Uterus (tissue), 4 donors: ENCODE measurements at places on chromosomes 3 and 15. TPM values are rescaled to one million over a fixed set of nuclear protein-coding genes. Genes with fewer than 3 reads are reported as not detected.

DNA sequence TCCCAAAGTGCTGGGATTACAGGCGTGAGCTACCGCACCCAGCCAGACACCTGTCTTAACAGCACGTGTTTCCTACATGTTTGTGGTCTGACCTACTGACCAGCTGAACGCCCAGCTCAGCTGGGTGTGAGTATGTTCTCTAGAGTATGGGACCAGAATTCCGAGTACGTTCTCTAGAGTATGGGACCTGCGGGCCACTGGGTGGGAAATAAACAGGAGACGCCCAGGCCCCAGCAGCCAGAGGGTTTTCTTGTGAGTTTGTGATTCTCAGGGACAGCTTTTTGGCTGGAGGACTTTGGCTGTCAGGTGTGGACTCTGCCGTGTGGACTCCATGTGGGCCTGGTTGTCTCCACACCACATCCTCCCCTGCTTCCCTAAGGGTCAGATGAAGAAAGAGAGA, 87.3 kb downstream of the CHRD start:
- H3K36me3 ChIP-seq, result no peaks in the 10 kb centered on the region
- no peak overlapping the region for H3K4me3 ChIP-seq

DNA sequence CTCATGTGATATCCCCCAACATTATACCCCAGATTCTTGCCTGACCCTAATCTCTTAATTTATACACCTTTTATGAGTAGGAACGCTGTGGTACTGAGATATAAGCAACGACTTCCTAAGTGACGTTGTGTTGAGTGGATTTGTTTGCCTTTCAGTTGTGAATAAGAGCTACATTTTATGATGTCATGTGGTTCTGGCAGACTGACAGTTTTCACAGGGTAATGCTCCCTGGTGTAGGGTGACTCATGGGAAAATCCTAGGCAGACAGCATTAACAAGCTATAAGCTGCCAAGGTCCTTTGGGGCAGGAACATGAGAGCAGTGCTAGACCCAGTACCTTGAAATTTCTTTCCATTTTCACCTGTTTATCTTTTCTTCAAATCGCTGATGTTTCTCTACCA, 11.2 kb downstream of the C3orf52 start:
- H3K27me3 ChIP-seq, result no peaks in the 10 kb centered on the region
- no peaks in the 10 kb centered on the region for H3K4me1 ChIP-seq
- no peak for DNase-seq
- no peak overlapping the region for H3K4me3 ChIP-seq

GRCh38 chr3:137524751-137525150, 239.4 kb upstream of the SOX14 start:
- no peak overlapping the region for H3K27ac ChIP-seq
- no peak for DNase-seq
- no peak overlapping the region for H3K4me3 ChIP-seq
- no peaks in the 10 kb centered on the region for H3K4me1 ChIP-seq
- no peaks in the 10 kb centered on the region for H3K36me3 ChIP-seq

DNA sequence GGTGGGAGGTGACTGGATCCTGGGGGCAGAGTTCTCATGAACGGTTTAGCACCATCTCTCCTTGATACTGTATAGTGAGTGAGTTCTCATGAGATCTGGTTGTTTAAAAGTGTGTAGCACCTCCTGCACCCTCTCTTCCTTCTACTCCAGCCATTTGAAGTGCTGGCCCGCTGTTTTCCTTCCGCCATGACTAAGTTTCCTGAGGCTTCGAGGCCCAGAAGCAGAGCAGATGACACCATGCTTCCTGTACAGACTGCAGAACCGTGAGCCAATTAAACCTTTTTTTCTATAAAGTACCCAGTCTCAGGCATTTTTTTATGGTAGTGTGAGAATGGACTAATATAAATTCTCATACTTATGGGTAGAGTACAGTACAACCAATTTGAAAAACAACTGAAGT, 123.6 kb upstream of the BHLHE40 start:
- H3K27ac ChIP-seq, result no peak overlapping the region
- no peaks in the 10 kb centered on the region for H3K4me1 ChIP-seq
- no peaks in the 10 kb centered on the region for H3K27me3 ChIP-seq
- H3K4me3 ChIP-seq, result no peak overlapping the region

GRCh38 chr15:95994418-95994817, 336.1 kb upstream of the NR2F2 start:
- no peak for DNase-seq
- no peaks in the 10 kb centered on the region for H3K4me1 ChIP-seq
- no peaks in the 10 kb centered on the region for H3K36me3 ChIP-seq
- no peaks in the 10 kb centered on the region for H3K27me3 ChIP-seq
- no peak overlapping the region for H3K4me3 ChIP-seq

GRCh38 chr3:111882799-111883198, 23.7 kb downstream of the PHLDB2 start:
- H3K4me3 ChIP-seq, result no peak overlapping the region
- no peaks in the 10 kb centered on the region for H3K36me3 ChIP-seq
- no peak overlapping the region for H3K27ac ChIP-seq
- DNase-seq, result no peak
- no peaks in the 10 kb centered on the region for H3K4me1 ChIP-seq

DNA sequence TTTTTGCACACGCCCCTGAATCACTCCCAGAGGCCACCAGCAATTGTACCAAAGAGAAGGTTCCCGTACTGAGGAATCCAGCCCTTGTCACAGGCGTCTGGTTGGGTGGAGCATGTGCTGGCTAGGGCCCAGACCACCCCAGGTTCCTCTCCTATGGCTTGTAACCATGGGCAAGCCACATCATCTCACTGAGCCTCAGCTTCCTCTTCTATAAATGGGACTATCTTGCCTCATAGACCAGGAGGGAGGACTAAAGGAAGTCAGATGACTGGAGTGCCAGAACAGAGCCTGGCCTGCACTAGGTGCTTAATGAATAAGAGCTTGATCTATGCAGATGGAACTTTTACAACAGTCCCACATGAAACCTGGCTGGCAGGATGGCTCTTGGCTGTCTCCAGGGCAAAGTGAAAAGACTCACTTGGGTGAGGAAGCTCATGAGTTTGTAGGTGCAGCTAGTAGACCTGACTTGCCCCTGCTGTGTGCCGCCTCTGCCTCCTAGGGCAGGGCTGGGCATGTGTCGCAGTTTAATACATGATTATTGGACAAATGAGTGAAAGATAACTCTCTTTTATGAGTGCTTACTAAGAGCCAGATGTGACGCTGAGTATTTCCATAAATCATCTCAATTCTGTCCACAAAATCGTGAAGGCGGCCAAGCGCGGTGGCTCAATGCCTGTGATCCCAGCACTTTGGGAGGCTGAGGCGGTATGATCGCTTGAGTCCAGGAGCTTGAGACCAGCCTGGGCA, 29.3 kb downstream of the CTSH start:
- peak; percentile 70 for DNase-seq
- no peaks in the 10 kb centered on the region for H3K36me3 ChIP-seq
- no peak overlapping the region for H3K4me3 ChIP-seq
- H3K27me3 ChIP-seq, result no peaks in the 10 kb centered on the region

- DNase-seq, result no peak
- no peaks in the 10 kb centered on the region for H3K27me3 ChIP-seq
- no peak overlapping the region for H3K27ac ChIP-seq
- no peaks in the 10 kb centered on the region for H3K36me3 ChIP-seq
- H3K4me1 ChIP-seq, result no peaks in the 10 kb centered on the region
Measured at GRCh38 chr3:184145111-184145524, 10.0 kb downstream of the EIF2B5 start.

DNA sequence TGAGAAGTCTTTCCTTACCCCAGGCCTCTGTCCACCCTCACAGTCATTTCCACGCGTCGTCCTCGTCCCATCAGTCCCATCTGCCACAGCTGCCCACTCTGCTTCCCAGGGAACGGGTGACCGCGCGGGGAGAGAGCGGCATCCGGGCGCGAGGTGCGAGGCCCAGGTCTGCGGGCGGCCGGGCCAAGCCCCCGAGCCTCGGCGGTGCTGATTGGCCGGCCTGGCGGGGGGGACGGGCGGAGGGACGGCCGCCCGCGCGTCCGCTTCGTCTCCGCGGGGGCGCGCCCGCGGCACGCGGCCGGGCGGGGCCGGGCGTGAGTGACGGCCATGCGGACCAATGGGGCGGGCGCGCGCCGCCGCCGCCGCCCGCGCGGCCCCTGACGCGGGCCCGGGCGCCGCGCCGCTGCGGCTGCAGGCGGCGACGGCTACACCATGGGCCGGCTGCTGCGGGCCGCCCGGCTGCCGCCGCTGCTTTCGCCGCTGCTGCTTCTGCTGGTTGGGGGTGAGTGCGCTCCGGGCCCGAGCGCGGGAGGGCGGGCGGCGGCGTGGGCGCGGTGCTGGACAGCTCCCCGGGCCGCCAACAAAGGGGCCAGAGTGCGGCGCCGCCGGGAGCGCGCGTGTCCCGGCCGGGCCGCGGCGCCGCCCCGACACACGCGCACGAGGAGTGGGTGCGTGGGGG, at the start of gene PODXL2:
Gene PODXL2 (plus strand): TSS at position 398 of the 679 bp plus-strand sequence. CDS start 35 bp downstream, at position 433.
- no peak within 1 kb of the TSS for H3K27ac ChIP-seq
- peaks cover 8% of the 10 kb centered on the region for H3K4me1 ChIP-seq

DNA sequence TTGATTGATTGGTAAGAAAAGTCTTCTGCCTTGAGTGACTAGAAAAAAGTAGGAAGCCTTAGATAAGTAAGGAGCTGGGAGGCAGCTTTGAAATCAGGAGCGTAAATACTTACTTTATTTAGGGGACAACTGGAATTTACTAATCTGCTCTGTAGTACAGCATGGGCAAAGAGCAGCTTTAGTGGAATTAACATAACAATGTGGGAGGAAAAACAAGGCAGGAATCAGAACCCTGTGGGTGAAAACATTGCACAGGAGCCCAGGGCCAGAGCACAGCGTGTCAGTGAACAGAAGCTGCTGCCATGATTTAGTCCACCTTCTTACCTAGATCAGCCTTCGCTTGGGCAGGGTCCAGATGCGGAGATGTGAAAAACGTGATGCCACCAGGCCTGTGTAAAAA, 14.6 kb downstream of the FMN1 start:
- H3K36me3 ChIP-seq, result no peaks in the 10 kb centered on the region
- no peaks in the 10 kb centered on the region for H3K4me1 ChIP-seq
- no peak for DNase-seq
- H3K27ac ChIP-seq, result no peak overlapping the region
- H3K27me3 ChIP-seq, result no peaks in the 10 kb centered on the region

DNA sequence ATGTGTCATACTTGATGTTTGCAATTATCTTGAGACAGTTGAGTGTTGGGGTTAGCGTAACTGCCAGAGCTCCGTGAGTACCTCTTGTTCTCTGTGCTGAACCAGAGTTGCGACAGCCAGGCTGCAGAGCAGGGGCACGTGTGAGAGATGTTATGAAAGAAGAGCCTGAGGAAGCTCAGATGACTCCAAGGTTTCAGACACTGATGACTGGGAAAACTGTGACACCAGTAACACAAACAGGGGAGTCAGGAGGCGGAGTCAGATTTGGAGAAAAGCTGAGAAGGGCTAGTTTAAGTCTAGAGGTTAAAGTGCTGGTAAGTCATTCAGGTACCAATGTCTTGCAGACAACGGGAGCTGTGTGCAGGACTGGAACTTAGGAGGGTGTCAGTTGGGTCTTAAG, 45.0 kb downstream of the BLM start:
- no peaks in the 10 kb centered on the region for H3K27me3 ChIP-seq
- H3K4me3 ChIP-seq, result no peak overlapping the region
- peak; percentile 18 for DNase-seq
- H3K4me1 ChIP-seq, result no peaks in the 10 kb centered on the region
- no peaks in the 10 kb centered on the region for H3K36me3 ChIP-seq

- no peaks in the 10 kb centered on the region for H3K4me1 ChIP-seq
- H3K4me3 ChIP-seq, result no peak overlapping the region
- H3K27me3 ChIP-seq, result no peaks in the 10 kb centered on the region
- H3K27ac ChIP-seq, result no peak overlapping the region
Measured at GRCh38 chr3:136844724-136845123, 17.3 kb upstream of the NCK1 start.

GRCh38 chr3:47971081-47971480, 45.1 kb downstream of the MAP4 start:
- H3K27me3 ChIP-seq, result no peaks in the 10 kb centered on the region
- no peaks in the 10 kb centered on the region for H3K36me3 ChIP-seq
- H3K4me3 ChIP-seq, result no peak overlapping the region
- DNase-seq, result no peak

- no peaks in the 10 kb centered on the region for H3K36me3 ChIP-seq
- no peaks in the 10 kb centered on the region for H3K27me3 ChIP-seq
- DNase-seq, result no peak
- H3K27ac ChIP-seq, result no peak overlapping the region
- no peaks in the 10 kb centered on the region for H3K4me1 ChIP-seq
- H3K4me3 ChIP-seq, result no peak overlapping the region
Measured at GRCh38 chr15:71091601-71092000, 23.7 kb upstream of the THSD4 start.

DNA sequence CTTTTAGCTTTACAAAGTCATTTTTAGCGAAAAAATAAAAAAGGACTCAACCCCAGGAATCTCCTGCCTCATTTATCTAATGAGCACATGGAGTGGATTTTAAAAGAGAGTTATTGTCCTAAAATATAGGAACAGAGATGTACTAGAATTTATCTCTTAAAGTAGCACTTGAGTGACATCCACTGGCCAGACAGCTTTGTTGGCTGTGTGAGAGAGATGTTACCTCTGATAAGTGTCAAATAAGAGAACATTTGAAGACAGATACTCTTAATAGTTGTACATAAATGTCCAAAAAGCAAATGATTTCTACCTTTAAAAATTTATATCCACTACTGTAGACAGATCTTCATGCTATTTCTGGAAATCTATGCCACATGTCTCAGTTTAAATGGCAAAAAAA, 12.3 kb upstream of the MFSD1 start:
- H3K27ac ChIP-seq, result no peak overlapping the region
- no peak for DNase-seq
- no peak overlapping the region for H3K4me3 ChIP-seq
- no peaks in the 10 kb centered on the region for H3K27me3 ChIP-seq

- no peak for DNase-seq
- H3K27ac ChIP-seq, result no peak overlapping the region
- no peak overlapping the region for H3K4me3 ChIP-seq
- H3K36me3 ChIP-seq, result no peaks in the 10 kb centered on the region
Measured at GRCh38 chr3:61464518-61465140, 96.7 kb upstream of the PTPRG start.

DNA sequence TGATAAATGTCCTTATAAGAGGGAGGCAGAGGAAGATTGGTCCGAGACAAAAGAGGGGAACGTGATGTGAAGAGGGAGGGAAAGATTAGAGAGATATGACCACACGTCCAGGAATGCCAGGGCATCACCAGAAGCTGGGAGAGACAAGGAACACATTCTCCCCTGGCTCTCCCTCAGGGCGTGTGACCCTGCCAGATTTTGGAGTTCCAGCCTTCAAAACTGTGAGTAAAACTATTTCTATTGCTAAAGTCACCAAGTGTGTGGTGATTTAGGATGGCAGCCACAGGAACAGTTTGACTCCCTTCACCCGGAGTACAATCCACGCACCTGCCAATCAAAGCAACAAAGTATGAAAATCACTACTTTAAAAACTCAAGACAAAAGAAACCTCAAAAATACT, 32.1 kb upstream of the TJP1 start:
- no peak overlapping the region for H3K4me3 ChIP-seq
- no peaks in the 10 kb centered on the region for H3K36me3 ChIP-seq
- H3K27ac ChIP-seq, result no peak overlapping the region
- no peaks in the 10 kb centered on the region for H3K27me3 ChIP-seq

GRCh38 chr3:32975891-32976595, 24.6 kb downstream of the CCR4 start:
- no peak for DNase-seq
- H3K27me3 ChIP-seq, result no peaks in the 10 kb centered on the region
- no peaks in the 10 kb centered on the region for H3K4me1 ChIP-seq
- no peak overlapping the region for H3K4me3 ChIP-seq
- no peaks in the 10 kb centered on the region for H3K36me3 ChIP-seq
- no peak overlapping the region for H3K27ac ChIP-seq

GRCh38 chr15:51883271-51883837, 53.9 kb downstream of the TMOD3 start:
- no peak for DNase-seq
- no peaks in the 10 kb centered on the region for H3K36me3 ChIP-seq
- H3K27me3 ChIP-seq, result no peaks in the 10 kb centered on the region
- no peak overlapping the region for H3K27ac ChIP-seq
- no peak overlapping the region for H3K4me3 ChIP-seq

ALDH1A3 gene
- 55.2 TPM for total RNA-seq

NDUFAF3 gene
- 8.8 TPM for total RNA-seq

GOLGA6L7 gene
- total RNA-seq, result not detected

POTEB gene
- total RNA-seq, result not detected
